Ascending aorta (tissue), 2 donors: ENCODE measurements at places on chromosomes 7 and 10. TPM values are rescaled to one million over a fixed set of nuclear protein-coding genes. Genes with fewer than 3 reads are reported as not detected.

The SLC16A12 gene
- total RNA-seq: not detected

The ADRB1 gene
- total RNA-seq: not detected

DNA sequence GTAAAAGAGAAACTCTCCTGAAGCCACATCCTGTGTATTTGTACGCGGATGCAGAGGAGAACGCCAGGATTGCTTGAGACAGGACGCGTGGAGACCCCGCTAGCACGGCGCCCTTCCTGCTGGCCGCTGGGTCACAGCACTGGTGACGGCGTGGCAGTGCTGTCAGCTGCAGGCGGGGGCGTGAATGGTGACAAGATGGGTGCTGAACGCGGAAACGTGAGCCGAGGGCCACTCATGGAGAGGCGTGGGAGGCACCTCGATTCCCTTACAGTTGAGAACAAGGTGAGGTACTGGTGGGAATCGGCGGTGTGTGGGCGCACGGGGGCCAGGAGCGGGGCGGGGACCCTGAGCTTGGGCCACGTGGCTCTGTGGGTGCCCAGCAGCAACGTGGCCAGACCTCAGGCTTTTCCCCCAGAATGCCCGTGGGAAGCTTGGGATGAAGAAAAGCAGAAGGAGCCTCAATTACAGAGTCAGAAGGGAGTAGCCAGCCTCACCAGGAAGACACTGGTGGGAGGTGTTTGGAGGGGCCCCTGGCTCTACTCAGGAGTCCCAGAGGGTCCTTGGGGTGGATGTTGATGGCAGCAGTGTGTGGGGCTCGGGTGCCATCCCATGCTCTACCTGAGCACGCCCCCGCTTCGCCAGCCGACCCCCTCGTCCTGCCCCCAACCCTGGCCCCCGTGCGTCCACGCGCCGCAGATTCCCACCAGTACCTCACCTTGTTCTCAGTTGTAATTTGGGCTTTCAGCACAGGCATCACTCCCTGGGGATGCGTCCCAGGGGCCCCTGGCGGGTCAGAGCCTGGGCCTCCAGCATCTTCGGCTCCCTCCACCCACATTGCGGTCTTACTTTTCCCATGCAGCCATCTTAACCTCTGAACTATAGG, 208.4 kb upstream of the TCERG1L start:
- no peak overlapping the region for H3K4me3 ChIP-seq
- no peaks in the 10 kb centered on the region for H3K27me3 ChIP-seq
- H3K36me3 ChIP-seq: no peaks in the 10 kb centered on the region
- no peaks in the 10 kb centered on the region for H3K4me1 ChIP-seq
- H3K27ac ChIP-seq: no peak overlapping the region
- DNase-seq: no peak

The PLEKHS1 gene
- total RNA-seq: not detected

The MDFIC gene
- total RNA-seq: 13.3 TPM

- no peak for DNase-seq
- H3K27me3 ChIP-seq: no peaks in the 10 kb centered on the region
- H3K36me3 ChIP-seq: no peaks in the 10 kb centered on the region
- H3K4me1 ChIP-seq: no peaks in the 10 kb centered on the region
Observed at GRCh38 chr7:83614112-83614511, 34.8 kb downstream of the SEMA3E start.

DNA sequence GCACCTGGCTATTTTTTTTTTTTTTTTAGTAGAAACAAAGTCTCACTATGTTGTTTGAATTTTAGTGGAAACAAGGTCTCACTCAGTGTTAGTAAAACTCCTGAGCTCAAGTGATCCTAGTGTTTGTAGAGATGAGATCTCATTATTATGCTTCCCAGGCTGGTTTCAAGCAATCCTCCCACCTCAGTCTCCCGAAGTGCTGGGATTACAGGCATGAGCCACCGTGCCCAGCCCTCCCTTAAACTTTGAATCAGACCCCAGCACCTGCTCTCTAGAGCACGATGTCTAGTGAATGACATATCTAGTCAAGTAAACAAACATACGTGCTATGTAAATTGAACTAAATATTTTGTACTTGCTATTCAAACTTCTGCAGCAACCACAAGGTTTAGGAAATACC, 105.6 kb upstream of the MYO3A start:
- no peak overlapping the region for H3K27ac ChIP-seq
- H3K36me3 ChIP-seq: no peaks in the 10 kb centered on the region
- no peaks in the 10 kb centered on the region for H3K27me3 ChIP-seq
- H3K4me1 ChIP-seq: no peaks in the 10 kb centered on the region
- DNase-seq: no peak

The SEC31B gene
- 9.2 TPM for total RNA-seq

The WEE2 gene
- not detected for total RNA-seq

DNA sequence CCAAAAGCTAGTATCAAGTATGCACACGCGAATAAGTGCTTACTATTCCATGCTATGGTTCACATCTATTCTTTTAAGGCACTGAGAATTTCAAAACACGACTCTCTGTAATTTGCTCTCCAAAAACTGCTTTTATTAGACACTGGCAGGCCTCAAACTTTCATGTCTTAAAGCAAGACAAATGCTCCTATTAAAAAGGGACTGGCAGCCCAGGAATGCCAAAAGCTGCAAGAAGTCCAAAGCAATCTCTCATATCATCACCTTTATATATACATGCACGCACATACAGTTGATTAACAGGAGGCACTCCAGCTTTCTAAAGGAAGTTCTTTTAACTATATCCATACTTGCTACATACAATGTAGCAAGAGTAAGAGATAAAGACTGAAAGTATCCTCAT, 34.8 kb downstream of the UBE2H start:
- H3K27ac ChIP-seq: no peak overlapping the region
- H3K4me3 ChIP-seq: no peak overlapping the region
- no peak for DNase-seq
- H3K4me1 ChIP-seq: no peaks in the 10 kb centered on the region

GRCh38 chr7:112081778-112082177, 124.4 kb downstream of the DOCK4 start:
- no peak overlapping the region for H3K4me3 ChIP-seq
- no peaks in the 10 kb centered on the region for H3K36me3 ChIP-seq
- no peaks in the 10 kb centered on the region for H3K4me1 ChIP-seq
- H3K27ac ChIP-seq: peak overlapping the region; percentile 12
